ENCODE measurements at places on chromosomes 1 and 21. TPM values are rescaled to one million over a fixed set of nuclear protein-coding genes. Genes with fewer than 3 reads are reported as not detected.

DNA sequence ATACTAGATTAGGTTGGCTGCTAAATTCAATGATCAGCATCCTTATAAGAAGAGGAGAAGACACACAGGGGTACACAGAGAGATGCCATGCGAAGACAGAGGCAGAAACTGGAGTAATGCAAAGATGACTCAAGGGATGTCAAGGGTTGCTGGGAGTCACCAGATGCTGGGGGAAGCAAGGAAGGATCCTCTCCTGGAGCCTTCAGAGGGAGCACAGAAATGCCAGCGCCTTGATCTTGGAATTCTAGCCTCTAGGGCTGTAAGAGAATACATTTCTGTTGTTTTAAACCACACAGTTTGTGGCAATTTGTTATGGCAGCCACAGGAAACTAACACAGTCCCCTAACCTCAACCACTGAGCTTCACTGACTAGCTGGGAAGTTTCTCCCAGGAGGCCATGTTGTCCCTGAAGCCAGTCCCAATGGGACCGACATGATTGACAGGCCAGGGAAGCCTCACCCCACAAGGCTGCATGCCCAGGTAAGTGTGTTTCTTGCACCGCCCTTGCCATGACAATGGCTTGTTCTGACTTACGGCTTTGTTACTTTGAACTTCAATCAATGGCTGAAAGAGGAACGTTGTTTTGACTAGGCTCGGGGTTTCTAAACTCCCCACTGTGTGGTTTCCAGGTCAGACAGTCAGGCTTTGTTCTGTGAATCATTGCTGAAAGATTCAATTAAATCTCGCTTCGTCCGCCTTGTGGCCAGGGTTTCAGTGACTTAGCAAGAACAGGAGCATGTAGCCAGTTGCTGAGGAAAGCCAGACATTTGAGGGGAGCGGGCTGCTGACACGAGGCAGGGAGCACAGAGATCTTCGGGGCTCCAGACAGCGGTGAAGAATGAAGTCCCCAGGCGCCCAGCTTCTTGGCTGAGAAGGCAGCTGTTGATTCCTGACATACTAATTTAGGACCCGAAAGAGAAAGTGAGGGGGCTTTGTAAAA lies 62.3 kb downstream of the RUNX1 start:
- peak; percentile 88 for DNase-seq

- no peak for DNase-seq
Observed at GRCh38 chr1:169204157-169204556, 97.7 kb downstream of the ATP1B1 start.

- DNase-seq: no peak
Observed at GRCh38 chr1:77413541-77414335, 131.9 kb downstream of the AK5 start.

OR2L8 gene
- total RNA-seq: not detected

- peak; percentile 68 for DNase-seq
Observed at GRCh38 chr1:234621657-234622335, 11.8 kb upstream of the IRF2BP2 start.

ADORA1 gene
- 4.2 TPM for total RNA-seq

G0S2 gene
- 67.4 TPM for total RNA-seq

DNA sequence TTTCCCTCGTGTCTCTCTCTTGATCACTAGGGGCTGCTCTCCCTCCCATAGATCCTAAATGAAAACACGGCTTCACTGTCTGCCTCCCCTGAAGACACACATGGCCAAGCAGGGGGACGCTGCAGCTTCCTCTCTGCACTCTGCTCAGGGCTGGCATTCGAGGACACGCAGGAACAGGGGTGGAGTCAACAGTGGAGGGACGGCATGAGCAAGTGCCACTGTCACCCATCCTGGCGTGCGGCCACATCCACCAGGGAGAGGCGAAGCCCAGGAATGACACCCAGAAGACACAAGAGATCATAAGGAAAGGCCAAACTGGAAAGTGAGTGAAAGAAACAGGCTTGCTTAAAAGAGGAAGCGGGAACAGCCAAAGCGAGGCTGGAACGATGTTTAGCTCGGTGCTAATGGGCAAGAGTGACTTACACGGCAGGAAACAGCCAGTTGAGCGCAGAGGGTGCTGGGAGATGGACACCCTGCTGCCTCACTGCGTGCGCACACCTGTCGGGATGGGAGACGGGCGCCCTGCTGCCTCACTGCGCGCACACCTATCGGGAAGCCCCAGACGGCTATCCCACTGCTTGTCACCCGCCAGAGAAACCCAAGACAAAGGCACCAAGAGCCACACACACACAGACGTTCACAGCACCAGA lies 13.6 kb upstream of the C1QTNF12 start:
- no peak for DNase-seq

- DNase-seq: no peak
Observed at GRCh38 chr1:87331365-87332241, 2.9 kb downstream of the LMO4 start.

DNA sequence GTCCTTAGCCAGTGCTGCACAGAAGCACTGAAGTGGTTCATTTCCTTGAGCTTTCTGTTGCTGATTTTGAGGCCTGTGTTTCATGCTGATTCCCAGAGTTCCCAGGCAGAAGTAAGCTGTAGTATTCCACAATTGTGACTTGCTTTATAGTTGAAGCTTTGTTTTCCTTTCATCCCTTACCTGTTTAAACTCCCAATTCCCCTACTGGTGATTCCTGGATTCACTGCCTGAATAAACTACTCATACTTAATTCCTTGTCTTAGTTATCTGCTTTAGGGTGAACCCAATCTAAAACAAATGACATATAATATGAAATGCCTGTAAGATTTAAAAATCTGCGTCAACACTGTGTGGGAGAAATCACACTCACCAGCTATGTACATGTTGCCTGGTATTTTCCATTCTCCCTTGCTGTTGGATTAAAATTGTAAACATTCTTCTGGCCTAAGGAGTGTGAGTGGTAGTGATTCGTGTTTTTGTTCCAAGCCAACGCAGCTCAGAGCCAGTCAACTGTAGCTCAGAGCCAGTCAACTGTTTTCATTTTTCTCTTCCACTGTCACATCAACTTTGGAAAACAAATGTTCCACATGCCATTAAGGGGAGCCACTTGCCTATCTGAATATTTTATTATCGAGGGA lies 879.4 kb downstream of the MRPL39 start:
- DNase-seq: peak; percentile 51

GRCh38 chr1:210730023-210730422 lies 401.3 kb downstream of the HHAT start:
- no peak for DNase-seq

DNA sequence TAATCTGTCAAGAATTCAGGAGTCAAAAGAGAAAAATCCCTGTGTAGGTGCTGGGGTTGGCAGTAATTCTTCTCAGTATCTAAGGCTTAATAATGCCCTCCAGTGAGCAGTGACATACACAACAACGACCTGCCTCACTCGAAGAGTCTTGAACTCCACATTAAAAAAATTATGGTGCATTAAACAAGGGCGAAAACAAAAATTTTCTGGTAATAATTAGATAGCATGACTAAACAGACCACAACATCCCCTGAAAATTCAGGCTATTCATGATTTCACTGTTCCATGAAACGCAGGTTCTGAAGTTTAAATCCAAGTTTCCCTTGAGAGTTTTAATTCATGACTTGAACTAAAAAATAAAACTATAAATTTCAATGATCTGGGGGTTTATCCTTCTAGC lies 5.1 kb downstream of the SRSF4 start:
- DNase-seq: peak; percentile 39

DNA sequence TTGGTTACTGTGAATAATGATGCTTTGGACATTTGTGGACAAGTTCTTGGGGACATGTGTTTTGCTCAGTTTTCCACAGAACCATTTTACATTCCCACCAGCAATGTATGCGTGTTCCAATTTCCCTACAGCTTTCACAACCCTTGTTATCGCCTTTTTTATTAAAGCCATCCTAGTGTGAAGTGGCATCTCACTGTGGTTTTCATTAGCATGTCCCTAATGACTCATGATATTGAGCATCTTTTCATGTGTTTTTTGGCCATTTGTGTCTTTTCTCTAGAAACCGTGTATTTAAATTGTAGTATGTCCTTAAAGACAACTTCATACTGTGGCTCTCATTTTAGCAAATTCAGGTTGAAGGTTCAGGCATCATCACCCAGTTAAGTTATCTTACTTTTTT lies 132.1 kb downstream of the TGFBR3 start:
- DNase-seq: no peak

- no peak for DNase-seq
Observed at GRCh38 chr1:180562640-180563025, 3.9 kb downstream of the OVAAL start.

DNA sequence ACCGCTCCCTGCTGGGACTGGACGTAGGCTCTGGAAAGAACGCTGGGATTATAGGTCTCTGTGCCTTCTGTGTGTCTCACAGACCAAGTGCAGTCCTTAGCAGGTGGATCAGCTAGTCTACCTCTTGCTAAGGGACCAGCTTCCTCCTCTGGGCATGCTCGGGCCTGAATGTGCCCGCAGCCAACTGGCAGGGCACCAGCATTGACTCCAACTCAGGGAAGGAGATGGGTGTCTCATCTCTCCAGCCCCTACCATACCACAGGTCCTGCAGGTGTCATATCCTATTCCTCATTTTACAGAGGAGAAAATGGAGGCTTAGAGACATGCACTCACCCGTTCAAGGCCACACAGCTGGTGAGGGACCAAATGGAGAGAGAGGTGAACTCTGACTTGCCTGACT lies 340.2 kb downstream of the PTPRU start:
- no peak for DNase-seq

- DNase-seq: peak; percentile 37
Observed at GRCh38 chr1:202807926-202808757, at the start of gene KDM5B. KDM5B (minus strand) TSS chr1:202808421; CDS start chr1:202808305, 116 bp downstream.

- DNase-seq: no peak
Observed at GRCh38 chr1:219476716-219477115, 136.2 kb downstream of the ZC3H11B start.

- no peak for DNase-seq
Observed at GRCh38 chr1:42259059-42259738, 75.8 kb downstream of the FOXJ3 start.

GRCh38 chr1:165313903-165314302 lies 42.6 kb downstream of the LMX1A start:
- no peak for DNase-seq

GRCh38 chr1:18217398-18218043 lies 109.9 kb downstream of the IGSF21 start:
- DNase-seq: peak; percentile 2

DNA sequence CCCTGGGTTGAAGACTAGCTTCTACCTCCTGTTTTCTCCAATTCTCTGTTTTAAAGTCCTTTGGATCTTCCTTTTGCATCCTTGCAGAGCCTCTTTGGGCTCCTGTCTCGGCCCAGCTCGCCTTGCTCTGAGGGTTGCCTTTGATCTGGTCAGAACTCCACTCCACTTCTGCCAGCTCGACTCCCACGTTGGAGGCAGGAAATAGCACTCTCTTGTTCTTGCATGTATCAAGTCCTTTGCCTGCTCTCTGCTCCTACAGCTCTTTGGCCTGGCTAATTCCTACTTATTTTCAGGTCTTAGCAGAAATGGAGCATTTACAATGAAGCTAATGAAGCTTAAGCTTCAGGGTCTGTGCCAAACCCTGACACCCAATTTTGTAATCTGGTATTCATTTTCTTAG lies 21.1 kb upstream of the B3GALNT2 start:
- DNase-seq: no peak

DNA sequence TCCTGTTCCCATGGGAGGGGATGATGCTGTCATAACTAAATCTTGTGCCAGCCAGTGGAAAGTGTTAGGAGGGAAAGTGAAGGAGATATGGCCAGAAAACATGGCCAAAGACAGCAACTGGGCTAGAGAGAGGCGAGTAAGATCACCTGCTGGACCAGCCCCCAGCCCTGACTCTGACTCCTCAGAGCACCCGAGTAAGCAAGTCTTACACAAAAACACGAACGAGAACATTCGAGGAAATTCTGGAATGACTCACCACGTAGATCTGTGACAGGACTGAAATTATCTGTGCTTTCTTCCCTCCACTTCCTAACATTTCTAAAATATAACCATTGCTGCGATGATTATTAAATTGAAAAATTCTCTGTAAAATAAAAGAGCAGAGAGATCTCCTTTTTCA lies 9.2 kb downstream of the ZNF496 start:
- no peak for DNase-seq

S100A8 gene
- not detected for total RNA-seq

DNA sequence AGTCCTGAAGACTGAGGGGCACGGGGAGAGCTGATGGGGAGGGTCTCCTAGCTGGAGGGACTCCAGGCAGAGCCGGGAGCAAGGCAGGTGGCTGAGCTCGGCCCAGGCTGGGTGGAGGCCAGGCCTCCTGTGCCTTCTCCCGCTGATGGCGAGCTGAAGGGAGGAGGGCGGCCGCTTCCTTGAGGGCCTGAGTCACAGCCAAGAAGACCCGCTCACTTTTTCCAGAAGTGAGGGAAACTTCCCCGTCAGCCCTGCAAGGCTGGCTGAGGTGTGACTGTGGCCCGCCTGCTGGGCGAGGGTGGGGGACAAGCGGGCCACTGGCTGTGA lies 1.7 kb upstream of the VWA1 start:
- DNase-seq: peak; percentile 17

DNA sequence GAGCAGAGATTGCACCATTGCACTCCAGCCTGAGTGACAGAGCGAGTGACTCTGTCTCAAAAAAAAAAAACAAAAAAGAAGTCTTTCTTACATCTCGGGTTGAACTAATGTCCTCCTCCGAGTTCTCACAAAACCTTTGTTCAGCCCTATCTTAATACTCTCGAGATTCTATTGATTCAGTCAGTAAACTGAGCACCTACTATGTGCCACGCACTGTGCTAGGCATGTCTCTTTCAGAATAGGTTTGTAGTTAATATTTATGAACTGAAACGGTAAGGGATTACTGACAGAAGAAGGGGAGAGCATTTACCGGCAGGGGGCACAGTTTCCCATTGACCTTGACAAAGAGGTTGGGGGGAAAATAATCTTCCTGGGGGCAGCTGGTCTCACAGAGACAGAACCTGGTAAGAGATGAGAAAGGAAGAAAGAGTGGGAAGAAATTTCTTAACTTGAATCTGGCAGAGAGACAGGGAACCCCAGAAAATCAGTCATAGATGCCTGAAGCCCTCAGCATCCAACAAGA lies 3.4 kb downstream of the PIAS3 start:
- DNase-seq: no peak

IQGAP3 gene
- total RNA-seq: 1.5 TPM

GRCh38 chr1:216576234-216576937 lies 146.8 kb downstream of the ESRRG start:
- DNase-seq: no peak

DNA sequence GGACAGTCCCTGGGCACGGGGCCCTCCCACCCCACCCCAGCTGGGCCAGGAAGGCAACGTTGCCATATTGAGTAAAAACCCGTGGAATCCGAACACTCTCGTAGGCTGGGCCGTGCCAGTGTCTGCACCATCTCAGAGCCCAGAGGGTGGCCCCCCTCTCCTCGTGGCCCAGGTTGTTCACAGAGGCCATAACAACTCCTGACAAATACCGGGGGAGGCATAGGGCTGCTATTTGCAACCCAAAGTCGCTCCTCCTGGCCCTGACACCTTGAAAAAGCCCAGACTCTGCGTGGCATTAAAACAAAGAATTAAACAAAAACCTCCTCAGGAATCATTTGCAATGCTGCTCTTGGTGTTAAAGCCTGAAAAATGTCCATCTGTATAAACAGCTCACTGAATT lies 141.4 kb downstream of the CASZ1 start:
- DNase-seq: no peak

Measured in renal cortical epithelial cell (primary cell).